ENCODE measurements at places on chromosomes 11 and 22. TPM values are rescaled to one million over a fixed set of nuclear protein-coding genes. Genes with fewer than 3 reads are reported as not detected.
A peak's percentile ranks its signal among the peaks of the same experiment; 100 is the strongest.

DNA sequence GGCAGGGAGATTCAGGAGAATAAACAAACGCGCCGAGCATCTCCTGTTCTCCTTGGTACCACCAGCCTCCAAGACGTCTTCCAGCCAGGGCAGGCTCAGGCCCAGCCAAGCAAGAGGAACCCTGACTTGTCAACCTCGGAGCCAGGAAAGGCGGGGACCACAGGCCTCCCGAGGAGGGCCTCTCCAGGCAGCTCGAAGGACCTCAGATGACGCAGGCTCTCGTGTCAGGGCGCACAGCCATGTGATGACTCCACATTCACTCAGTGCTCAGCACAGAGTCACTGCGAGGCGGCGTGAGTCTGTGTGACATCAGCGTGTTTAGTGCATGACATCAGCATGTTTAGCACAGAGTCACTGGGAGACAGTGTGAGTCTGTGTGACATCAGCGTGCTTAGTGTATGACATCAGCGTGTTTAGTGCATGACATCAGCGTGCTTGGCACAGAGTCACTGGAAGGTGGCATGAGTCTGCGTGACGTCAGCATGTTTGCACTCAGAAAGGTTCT lies 241.4 kb downstream of the BRD1 start:
- no peak for DNase-seq

- no peak for DNase-seq
Measured at GRCh38 chr11:20501971-20502370, 97.4 kb upstream of the SLC6A5 start.

- peak; percentile 63 for DNase-seq
Measured at GRCh38 chr11:61776561-61777075, 15.8 kb downstream of the TMEM258 start.

- no peak for DNase-seq
Measured at GRCh38 chr11:14417186-14417585, 58.2 kb upstream of the RRAS2 start.

DNA sequence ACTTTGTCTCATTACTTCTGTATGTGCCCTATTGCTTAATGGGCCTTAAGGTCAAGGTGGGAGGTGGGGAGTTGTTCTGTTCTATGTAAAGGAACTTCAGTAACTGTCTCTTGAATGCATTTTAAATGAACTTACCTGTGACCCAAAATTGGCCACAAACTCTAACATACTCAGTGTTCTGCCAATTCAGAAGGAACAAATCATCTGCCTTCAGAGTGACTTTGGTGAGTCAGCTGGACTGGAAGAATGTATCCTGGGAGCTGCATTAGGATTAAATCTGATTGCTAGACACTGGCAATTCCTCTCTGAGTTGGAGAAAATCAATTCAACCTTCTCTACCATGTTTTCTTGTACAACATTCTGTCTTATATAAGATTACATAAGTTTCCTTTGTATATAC lies 1104.8 kb downstream of the DLG2 start:
- DNase-seq: no peak

DNA sequence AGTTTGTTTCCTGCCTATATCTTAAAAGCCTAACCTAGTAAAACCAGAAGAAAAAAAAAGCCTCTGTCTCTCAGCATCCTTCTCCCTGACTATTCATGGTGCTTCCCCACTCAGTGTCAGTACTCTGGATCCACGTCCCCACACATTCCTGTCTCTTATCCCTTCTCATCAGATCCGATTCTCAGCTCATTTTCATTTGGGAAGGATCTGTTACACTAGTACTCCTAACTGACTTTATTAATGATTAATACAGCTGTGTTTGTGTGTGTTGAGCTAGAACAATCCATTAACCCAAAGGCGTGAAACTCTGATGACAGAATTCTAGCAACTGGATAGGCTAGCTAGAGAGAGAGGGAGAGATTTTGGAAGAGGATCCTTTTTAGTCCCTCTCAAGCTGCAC lies 1.5 kb downstream of the PRRG4 start:
- no peak for DNase-seq

DNA sequence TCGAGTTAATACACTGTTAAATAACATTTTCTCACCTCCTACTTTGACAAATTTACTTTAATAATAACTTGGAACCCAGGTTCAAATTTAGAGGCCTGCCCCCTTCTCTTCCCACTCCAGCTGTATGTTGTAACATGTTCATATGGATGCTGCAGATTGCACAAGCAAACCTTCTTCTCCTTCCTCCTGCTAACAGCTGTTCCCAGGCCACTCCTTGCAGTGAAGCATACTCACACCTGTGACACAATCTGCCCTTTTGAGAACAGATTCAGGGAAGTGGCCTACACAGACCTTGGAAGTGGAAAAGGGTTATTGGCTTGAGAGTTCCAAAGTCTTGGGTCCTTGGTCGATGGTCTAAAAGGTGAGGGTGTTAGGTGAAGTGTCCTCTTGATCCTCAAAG lies 131.9 kb downstream of the TEAD1 start:
- no peak for DNase-seq

DNA sequence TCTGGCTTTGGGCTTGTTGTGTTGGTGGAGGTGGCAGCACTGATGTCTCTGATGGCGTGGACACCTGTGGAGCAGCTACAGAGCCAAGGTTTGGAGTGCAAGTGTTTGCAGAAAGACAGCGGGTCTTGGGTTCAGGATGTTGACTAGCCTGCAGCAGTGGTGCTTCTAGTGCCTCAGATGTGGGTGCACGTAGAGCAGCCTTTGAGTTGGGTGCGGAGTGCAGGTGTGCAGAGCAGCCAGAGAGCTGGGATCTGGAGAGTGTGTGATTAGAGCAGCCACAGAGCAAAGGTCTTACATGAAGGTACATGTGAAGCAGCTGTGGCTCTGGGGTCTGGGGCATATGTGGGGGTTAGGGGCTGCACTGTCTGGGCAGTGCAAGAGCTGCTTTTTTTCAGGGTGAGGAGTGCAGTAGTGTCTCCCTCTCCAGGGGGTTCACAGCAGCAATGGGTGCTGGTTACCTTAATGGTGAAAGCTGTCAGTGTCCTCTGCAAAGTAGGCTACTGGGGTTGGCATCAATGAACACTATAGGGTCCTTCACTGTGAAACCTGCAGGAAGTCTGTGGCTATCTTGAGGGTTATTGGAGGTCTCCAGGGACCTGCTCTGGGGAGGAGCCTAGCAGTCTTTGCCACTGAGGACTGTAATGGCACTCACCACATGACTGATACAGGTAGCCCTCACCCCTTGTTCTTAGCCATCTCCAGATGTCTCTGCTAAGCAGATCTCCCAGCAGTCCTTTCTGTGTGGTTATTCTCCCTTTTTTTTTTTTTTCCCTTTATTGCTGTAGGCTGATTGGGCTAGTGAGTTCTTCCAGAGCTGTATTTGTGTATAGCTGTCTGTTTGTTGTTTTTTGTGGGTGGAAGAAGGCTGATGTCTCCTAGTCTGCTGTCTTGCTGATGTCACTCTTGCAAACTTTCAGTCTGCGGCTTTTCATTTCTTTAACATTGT lies 14.3 kb downstream of the BIRC2 start:
- no peak for DNase-seq

DNA sequence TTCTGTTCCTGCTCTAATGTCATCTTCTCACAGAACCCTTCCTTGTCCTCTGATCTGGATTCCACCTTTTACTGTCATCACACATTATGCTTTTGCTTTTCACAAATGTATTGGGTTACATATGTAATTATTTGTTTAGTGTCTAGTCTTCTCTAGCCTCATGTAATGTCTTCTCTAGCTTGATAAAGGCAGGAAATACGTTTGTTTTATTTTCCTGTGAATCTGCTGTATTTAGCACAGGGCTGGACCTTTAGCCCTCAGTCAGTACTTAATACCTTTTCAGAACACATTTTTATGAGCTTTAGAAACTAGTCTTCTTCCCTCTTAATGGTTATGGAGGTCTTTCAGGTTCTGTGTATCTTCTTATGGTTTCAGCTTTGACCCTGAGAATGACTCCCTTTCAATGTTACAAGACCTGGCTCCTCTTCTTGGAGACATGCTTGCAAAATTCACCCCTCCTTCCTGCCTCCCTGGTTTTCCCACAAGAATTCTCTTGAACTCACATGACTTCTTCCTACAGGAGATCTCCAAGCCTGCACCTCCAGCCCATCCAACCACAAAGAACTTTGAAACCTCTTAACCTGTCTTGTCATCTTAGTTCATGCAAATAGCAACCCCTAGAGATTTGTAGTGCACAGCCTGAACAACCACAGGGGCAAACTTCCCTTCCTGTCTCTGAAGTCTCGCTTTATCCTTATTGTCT lies 132.7 kb upstream of the DDI1 start:
- DNase-seq: no peak

DNA sequence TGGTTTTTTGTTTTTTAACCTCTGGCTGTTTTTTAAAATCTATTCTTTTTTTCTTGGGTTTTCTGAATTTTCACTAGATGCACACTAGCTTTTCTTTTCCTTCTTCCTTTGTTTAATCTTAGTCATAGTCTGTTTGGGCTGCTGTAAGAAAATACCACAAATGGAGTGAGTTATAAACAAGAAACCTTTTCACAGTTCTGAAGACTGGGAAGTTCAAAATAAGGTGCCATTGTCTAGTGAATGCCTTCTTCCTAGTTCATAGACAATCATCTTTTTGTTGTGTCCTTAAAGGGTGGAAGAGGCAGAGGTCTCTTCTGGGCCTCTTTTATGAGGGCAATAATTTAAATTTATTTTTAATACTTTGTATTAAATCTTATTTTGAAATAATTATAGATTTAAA lies 532.9 kb upstream of the ANO5 start:
- no peak for DNase-seq

- peak; percentile 63 for DNase-seq
Measured at GRCh38 chr11:72038491-72038890, 39.8 kb downstream of the IL18BP start.

DNA sequence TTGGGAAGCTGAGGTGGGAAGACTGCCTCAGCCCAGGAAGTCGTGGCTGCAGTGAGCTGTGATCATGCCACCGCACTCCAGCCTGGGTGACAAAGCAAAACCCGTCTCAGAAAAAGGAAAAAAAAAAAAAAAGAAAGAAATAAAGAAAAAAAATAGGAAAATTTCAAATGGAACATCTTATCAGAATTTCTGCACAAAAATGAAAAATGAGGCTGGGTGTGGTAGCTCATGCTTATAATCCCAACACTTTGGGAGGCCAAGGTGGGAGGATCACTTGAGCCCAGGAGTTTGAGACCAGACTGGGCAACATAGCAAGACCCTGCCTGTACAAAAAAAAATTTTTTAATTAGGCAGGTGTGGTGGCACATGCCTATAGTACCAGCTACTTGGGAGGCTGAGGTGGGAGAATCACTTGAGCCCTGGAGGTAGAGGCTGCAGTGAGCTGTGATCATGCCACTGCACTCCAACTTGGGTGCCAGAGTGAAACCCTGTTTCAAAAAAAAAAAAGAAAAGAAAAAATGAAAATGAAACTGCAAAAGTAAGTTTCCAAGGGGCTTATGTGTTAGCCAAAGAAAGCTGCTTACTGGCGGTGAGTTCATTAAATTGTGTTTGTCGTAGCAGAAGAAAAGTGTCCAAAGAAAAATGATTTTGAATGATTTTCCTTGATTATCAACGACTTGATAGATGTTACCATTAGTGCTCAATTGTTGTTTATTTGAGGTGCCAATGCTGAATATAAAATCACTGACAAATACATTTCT lies 7.5 kb upstream of the CRKL start:
- no peak for DNase-seq

- no peak for DNase-seq
Measured at GRCh38 chr11:77474684-77475060, 778 bp upstream of the PAK1 start.

DNA sequence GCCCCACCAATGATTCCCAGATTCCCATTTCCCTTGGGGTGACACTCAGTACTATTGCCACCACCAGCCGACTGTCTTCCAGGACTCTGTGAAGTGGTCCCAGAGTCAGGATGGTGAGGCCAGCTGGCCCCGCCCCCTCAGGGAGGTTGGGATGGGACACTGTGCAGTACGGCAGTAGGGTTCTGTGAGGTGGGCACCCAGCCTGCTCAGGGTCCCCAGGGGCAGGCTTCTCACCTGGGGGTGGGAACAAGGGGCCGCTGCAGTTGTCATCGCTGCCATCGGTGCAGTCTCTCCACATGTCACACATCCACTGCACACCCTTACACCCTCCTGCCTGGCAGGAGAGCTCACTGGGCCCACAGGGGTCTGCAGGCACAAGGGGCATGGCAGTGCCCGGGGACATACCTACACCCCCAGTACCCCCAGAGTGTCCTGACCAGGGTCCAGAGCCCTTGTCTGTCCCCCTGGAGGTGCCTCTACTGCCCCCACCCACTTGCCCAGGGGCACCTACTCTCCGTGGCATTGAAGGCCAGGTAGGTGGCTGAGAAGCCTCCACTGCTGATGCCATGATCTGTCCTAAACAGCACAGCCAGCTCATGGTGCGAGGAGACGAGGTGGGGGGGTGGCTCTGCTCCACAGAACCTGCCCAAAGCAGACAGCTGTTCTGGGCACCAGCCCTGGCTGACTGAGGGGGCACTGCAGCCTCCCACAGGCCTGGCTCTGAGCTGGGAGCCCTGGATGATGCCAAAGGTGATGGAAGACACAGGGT lies 1.9 kb upstream of the C1QTNF5 start:
- no peak for DNase-seq

GRCh38 chr11:129701706-129702105 lies 113.9 kb upstream of the TMEM45B start:
- DNase-seq: no peak

DNA sequence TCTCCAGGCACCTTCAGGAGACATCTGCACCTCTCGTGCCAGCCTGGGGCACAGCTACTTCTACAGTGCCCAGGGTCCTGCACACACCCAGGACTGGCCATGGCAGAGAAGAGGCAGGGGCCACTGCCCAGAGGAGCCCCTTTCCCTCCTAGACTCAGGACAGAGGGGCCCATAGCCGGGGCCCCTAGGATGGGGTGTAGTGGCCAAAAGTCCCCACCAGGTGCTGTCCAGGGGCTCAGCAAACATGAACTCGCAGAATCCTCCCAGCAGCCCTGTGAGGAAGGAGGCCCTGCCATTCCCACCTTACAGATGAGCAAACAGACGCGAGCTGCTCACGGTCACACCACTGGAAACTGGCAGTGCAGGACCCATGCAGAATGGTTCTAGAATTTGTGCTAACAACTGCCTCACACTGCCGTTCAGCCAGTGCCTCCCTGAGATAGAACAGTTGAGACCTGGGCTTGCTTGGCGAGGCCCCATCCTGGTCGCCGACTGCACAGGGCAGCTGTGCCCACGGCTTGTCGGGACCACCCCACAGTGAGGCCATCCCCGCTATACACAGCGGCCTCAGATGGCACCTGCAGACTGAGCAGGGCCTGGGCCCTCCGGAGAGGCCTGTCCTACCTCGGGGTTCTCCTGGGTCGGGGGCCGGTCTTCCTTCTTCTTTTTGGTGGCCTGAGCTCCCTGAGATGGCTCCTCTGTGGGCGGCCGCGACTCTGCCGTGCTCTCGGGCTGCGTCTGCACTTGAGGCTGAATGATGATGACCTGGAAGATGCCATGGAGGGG lies 96.4 kb downstream of the PHF21B start:
- DNase-seq: no peak

NCR3LG1 gene
- total RNA-seq: 0.70 TPM

SSTR3 gene
- total RNA-seq: not detected

TRPM5 gene
- total RNA-seq: not detected

PHLDA2 gene
- 0.83 TPM for total RNA-seq

MS4A12 gene
- not detected for total RNA-seq

FJX1 gene
- total RNA-seq: 2.5 TPM

GRIA4 gene
- total RNA-seq: not detected

TEX54 gene
- total RNA-seq: not detected

All from heart left ventricle (tissue), 16 donors.